ENCODE measurements at places on chromosomes 7 and 10.

GRCh38 chr10:106043863-106044262 lies 1120.6 kb downstream of the SORCS1 start:
- DNase-seq: no peak

DNA sequence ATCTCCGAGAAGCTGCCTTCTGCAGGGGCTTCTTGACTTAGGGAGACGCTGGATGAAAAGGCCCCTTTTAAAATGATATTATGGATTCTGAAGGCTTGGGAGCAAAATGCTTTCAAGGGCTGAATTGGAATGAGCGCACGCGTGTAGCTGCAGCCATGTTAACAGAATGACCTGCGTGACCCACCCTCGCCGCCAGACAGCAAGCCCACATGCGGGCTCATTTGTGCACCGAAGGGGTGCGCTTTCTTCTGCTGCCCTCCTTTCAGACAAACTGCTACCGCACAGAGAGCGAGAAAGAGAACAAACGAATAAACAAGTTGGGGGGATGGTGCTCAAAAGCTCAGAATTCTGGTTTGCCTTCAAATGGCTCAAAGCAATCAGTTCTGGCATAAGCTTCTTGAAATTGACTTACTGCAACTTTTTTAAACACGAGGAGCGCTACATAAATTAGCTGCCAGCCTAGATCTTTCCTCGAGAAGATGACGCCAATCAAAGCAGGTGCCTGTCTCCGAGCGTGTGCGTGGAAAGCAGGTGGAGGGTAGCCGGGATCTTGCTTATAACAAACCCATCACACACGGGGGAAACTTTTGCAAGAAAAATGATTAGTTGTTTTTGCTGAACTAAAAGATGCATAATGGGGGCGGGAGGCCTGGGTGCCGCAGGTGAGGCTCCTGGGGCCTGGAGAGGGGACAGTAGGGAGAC lies 268.4 kb downstream of the MAD1L1 start:
- no peak for DNase-seq

- no peak for DNase-seq
Measured at GRCh38 chr7:85897967-85898366, 711.1 kb upstream of the SEMA3D start.

DNA sequence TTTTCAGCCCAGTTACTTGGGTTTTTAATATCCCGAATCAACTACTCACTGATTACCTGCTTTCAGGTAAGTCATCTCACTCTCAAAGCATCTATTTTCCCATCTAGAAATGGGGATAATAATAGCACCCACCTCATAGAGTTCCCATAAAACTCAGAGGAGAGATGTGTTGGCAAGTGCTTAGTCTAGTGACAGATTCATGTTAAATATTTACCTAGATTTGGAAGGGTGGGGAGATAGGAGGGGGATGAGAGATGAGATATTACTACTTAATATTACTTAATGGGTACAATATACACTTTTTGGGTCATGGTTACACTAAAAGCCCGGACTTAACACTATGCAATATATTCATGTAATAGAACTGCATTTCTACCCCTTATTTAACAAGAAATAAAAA lies 7.0 kb upstream of the A1CF start:
- DNase-seq: no peak

DNA sequence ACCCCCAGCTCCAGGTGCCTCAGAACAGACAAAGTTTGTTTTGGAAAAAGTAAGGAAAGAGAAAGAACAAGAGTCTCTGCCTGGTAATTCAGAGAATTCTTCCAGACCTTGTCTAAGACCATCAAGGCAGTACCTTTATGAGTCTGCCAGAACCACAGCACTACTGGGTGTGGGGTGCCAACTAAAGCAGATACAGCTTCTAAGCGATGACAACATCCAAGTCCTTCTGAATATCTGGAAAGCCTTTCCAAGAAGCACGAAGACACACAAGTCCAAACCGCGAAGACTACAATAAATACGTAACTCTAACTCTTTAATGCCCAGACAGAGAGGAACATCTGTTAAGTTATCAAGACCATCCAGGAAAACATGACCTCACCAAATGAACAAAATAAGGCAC lies 94.3 kb downstream of the SIRT1 start:
- no peak for DNase-seq

GRCh38 chr7:111045449-111045848 lies 45.5 kb upstream of the LRRN3 start:
- no peak for DNase-seq

- no peak for DNase-seq
Measured at GRCh38 chr10:113058523-113059370, 108.7 kb downstream of the TCF7L2 start.

DNA sequence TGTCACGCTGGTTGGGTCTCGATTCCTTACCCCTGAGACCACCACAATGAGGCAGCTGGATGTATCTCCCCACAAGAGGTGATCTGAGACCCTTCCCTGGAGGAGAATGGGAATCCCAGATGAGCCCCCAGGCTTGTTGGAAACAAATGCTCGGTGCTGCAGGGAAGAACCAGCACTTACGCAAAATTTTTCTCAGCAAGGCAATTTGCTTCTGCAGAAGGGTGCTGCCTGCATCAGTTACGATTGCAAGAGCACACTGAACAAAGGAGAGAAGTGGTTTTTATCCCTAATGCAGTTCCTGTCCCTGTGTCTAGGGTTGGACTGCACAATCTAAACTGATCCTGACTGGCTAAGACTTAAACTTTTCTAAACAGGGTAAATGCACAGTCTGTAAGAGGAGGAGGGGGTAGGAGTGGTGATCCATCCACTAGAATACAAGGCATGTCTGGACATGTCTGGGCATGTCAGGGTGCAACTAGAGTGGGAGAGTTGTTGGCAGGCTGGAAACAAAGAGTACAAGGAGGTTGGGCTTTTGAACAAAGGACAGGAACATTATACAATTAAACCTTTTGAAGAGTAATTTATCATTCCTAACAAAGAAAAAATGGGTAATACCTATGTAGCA lies 114.9 kb upstream of the FAM3C start:
- no peak for DNase-seq

DNA sequence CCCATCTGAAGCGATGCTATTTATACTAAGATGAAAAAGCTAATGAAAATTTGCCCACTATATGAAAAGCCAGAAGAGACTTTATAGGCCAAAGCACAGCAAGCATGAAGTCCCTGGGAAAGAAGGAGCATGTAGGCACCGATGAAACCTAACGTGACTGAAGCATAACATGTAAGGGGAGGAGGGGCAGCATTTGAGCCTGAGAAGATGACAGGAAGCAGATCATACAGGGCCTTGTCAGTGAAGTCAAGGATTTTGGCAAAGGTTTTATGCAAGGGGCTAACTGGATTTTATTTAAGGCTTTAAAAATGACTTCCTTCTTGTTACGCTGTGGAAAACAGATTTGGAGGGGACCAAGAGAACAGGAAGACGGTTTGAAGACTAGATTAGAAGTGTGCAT lies 744.0 kb downstream of the PHTF2 start:
- no peak for DNase-seq

- DNase-seq: no peak
Measured at GRCh38 chr10:78768876-78769275, 299.9 kb upstream of the ZMIZ1 start.

- DNase-seq: no peak
Measured at GRCh38 chr10:89463846-89464537, 49.6 kb downstream of the IFIT5 start.

- DNase-seq: no peak
Measured at GRCh38 chr7:139111811-139112301, 2.3 kb upstream of the ZC3HAV1 start.

DNA sequence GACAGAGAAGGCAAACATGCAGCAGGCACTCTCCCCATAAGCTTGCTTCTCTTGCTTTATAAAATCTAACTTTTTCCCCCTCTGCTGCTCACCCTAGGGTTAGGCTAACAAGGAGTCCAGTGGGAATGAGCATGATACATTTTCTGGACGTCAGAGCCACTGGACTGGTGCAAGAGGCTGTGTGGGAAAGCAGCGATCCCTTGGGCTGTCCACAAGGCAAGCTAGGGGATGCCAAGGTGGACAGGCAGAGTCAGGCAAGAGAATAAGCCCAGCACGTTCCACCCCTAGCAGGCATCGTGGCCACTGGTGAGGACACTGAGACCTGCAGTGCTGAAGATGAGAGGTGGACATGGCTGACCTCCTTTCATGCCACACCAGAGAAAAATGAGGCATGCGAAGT lies 290.9 kb upstream of the ZMIZ1 start:
- DNase-seq: no peak

DNA sequence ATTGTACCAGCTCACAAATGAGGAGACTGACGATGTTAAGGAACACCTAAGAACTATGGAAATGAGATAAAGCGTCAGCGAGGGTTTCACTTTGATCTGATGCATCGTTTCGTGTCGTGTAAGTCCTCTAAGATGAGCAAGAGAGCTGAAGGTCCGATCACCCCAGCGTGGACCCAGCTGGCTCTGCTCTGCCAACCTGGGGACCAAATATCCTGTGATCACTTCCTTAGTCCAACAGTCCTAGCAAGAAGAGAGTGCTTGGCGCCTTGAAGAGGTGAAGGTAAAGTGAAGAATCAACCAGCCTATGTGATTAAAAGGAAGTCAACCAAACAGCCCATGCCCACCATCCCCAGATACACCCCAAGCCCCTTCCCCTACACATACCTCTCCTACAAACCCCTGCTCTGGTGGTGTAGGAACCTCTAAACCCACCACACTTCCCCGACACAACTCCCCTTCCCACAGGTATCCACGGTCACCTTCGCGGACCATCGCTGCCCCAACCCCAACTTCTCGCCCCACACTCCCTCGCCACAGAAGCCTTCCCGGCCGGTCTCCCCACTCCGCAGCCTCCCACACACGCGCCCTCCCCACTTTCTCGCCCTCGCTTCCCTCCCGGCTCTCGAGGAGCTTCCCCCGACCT lies 722 bp downstream of the UPF2 start:
- no peak for DNase-seq

DNA sequence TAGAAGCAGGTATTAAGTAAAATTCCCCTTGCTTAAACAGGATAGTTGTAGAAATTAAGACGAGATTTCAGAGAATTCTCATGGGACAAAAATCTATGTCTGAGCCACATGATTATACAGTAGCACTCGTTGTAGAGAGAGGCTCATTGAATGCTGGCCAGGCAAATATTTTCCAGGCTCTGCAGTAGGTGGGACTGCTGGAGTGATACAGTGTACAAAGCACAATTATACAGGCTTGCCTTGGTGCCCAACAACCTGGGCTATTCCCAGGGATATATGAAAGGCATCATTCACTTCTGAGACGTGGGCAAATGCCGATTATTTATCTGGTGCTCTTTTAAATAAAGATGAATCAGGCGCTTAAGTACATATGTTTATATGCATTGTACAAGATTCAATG lies 380.6 kb downstream of the PHTF2 start:
- DNase-seq: no peak

GRCh38 chr7:17971411-17971810 lies 31.1 kb upstream of the SNX13 start:
- DNase-seq: no peak

GRCh38 chr7:37289367-37289766 lies 159.3 kb downstream of the ELMO1 start:
- DNase-seq: no peak

- DNase-seq: no peak
Measured at GRCh38 chr7:133117452-133117851, 35.6 kb upstream of the CHCHD3 start.
